Activated CD8-positive, alpha-beta T cell treated with anti-CD3 and anti-CD28 coated beads, Interleukin-2, amount 10 ng/mL, durations not matched to agents 7 days and 5 days (primary cell): ENCODE measurements at places on chromosomes 13 and 19.

DNA sequence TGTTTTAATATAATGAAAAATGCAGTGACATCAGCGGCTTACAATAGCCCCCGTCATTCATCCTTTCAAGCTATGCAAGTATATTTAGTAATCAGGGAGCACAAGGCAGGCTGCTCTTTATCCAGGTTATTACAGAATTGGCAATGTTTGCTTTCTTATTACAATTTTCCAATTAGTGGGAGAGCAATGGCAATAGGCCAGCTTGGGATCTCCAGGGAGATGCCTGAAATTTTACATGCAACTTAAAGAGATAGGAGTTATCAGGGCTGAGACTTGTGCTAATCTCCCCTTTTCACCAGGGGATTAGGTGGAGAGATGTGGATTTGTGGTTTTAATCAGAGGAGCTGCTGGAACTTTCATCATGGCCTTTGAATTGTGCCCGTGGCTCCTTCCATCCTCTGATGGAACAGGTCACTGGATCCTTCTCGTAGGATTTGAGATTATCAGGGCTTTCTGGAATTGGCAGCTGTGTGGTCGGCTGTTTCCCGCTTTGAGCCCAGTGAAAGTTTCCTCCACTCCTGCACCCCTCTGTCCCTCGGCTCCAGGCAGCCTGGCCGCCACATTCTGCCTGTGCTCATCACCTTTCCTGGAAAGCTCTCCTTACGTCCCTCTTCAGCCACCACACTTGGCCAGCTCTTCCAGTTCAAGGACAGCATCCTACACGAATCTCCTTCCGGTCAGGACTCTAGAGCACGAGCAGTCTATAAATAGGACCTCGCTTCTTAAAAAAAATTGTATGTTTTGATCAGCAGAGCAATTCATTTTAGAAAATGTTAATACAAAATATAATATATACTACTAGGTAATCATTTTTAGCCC is 47.0 kb downstream of the CBY2 start:
- no peak for DNase-seq

DNA sequence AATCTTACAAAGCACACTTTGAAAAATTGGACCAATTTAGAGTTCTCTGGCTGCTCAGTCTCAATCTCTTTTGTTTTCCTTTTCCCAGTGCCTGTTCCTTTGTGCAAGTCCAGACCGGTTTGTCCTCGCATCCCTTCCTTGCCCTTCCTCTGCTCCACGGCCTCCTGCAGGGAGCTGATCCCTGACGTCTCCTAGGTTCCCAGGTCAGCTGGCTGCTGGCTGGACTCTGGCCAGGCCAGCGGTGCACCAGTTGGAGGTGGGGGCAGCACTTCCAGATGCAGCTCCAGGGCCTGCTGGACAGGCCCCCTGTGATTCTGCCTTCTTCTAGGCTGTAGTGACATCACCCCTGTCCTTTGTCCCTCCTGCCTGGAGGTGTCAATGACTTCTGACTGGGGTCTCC is 44.0 kb upstream of the KPNA3 start:
- no peak for DNase-seq

- no peak for DNase-seq
Observed at GRCh38 chr13:24713022-24713421, 32.8 kb downstream of the ATP12A start.

GRCh38 chr13:101838323-101838722 is 385.8 kb downstream of the ITGBL1 start:
- no peak for DNase-seq

GRCh38 chr19:56341948-56342347 is 27.3 kb upstream of the ZSCAN5A start:
- no peak for DNase-seq

DNA sequence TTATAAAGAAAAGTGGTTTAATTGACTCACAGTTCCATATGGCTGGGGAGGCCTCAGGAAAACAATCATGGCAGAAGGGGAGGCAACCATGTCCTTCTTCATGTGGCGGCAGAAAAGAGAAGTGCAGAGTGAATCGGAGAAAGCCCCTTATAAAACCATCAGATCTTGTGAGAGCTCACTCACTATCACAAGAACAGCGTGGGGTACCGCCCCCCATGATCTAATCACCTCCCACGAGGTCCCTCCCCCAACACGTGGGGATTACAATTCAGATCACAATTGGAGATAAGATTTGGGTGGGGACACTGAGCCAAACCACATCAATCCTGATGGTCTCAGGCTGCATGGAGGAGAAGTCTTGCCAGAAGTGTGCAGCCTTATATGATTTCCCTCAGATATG is 26.0 kb downstream of the TM9SF2 start:
- no peak for DNase-seq

DNA sequence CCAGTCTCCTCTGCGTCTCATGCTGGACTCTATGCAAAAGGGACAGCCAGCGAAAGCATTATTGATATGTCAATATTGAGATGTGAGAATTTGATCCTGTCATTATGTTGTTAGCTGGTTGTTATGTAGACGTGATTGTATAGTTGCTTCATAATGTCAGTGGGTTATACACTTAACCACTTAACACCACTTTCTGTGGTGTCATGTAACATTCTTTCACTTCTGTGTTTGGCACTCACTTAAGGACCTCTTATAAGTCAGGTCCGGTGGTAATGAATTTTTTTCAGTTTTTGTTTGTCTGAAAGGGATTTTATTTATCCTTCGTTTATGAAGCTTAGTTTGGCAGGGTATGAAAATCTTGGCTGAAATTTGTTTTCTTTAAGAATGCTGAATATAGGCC is 7.1 kb upstream of the SIGLEC7 start:
- no peak for DNase-seq

DNA sequence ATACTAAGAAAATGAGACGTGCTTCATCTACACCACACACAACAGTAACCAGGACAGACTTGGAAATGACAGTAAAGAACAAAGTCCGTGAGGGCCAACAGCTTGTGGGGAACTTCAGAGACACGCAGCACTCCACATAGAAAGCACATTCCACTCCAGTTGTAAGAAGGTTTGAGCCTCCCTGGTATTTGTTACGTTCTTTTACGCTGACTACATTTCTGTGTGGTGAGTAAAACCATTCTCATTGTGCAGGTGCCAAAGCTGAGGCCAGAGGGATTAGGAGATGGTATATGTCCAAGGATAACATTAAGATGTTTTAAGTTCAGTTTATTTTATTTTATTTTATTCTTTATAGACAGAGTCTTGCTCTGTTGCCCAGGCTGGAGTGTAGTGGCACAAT is 1189.9 kb downstream of the UQCRFS1 start:
- DNase-seq, result no peak

GRCh38 chr19:4385291-4386040 is 14.9 kb downstream of the SH3GL1 start:
- no peak for DNase-seq

GRCh38 chr13:101556676-101557123 is 104.2 kb downstream of the ITGBL1 start:
- no peak for DNase-seq

DNA sequence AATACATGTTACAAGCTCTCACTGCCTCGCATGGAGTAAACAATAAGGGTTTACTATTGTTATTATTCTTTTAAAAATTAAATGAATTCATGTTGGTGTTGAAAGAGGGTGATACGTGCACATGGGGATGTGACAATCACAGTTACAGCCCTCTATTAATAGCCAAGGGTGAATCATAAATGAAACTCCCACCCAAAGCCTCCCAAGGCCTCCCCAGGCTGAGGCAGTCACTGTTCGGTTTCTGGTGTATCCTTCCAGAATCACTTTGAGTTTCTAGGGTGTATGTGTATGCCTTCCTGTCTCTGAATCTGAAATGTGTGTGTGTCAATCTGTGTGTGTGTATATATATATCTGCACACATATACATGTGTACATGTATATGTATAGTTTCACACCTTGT is 73.4 kb downstream of the AKAP11 start:
- DNase-seq, result no peak

DNA sequence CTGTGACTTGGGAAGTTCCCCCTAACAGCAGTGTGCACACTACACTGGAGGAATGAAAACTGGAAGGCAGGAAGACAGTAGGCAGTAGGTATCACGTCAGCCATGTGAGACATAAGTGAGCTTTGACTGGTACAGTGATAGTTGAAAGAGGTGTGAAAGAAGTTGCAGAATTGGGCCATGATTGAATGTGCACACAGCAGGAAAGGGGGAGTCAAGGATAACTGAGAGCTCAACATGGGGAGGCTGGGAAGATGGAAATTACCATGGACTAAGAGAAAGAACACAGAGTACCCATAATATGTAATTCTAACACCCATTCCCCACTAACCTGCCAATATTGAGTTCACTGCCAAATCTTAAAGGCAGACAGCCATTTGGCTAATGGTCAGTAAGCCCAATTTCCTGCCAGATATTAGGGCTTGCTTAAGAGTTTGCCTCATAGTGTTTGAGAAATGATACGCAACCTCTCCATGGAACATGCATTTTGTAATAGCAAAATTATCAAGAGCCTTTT is 321.7 kb downstream of the DCT start:
- DNase-seq, result no peak

DNA sequence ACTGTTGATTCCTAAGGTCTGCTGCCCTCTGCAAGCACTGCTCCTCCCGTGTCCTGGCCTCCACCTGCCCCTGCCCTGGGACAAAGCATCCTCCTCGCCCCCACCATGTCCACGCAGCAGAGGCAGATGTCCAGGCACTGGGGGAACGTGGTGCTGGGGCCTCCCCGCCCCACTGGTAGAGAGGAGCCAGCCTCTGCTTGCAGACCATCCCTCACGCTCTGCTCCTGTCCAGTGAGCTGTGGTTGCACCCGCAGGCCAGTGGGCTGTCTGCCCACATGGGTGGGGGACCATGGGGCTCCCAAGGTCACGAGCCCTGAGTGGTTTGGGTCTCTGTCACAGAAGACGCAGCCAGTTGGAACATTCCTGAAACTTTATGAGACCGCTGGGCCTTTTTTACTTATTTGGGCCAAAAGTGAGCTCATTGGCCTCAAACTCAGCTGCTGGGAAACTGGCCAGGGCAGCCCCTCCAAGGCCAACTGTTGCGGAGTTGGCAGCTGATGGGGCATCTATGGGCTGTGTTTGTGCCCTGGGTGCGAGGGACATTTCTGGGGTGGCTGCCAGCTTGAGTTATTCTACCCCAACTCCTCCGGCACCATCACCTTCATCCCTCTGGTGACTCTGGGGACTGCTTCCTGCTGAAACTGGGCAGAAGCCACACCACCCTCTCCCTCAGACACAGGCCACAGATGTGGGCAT is 64.8 kb upstream of the F7 start:
- no peak for DNase-seq

- DNase-seq, result no peak
Observed at GRCh38 chr13:112747256-112747655, 57.4 kb downstream of the ATP11A start.

DNA sequence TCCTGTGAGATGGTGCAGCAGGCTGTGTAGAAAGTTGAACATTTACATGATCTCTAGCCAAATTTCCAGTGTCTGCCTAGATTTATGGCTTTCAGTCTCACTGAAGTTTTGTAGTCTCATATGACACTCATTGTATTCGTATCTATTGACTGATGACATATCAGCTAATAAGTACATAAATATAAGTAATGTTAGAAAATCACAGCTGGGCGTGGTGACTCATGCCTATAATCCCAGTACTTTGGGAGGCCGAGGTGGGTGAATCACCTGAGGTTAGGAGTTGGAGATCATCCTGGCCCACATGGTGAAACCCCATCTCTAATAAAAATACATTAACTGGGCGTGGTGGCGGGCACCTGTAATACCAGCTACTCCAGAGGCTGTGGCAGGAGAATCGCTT is 54.7 kb upstream of the HTR2A start:
- no peak for DNase-seq

- no peak for DNase-seq
Observed at GRCh38 chr13:96993634-96994016, 651 bp downstream of the OXGR1 start.
